Endothelial cell (in vitro differentiated cells): ENCODE measurements at places on chromosomes 1 and 21. TPM values are rescaled to one million over a fixed set of nuclear protein-coding genes. Genes with fewer than 3 reads are reported as not detected.

The COL8A2 gene
- 0.13 TPM for total RNA-seq

The FCMR gene
- 8.4 TPM for total RNA-seq

The GBP6 gene
- 0.26 TPM for total RNA-seq

The KRTAP12-2 gene
- total RNA-seq = not detected

The BMP8A gene
- total RNA-seq = not detected

The CALML6 gene
- total RNA-seq = 0.64 TPM

DNA sequence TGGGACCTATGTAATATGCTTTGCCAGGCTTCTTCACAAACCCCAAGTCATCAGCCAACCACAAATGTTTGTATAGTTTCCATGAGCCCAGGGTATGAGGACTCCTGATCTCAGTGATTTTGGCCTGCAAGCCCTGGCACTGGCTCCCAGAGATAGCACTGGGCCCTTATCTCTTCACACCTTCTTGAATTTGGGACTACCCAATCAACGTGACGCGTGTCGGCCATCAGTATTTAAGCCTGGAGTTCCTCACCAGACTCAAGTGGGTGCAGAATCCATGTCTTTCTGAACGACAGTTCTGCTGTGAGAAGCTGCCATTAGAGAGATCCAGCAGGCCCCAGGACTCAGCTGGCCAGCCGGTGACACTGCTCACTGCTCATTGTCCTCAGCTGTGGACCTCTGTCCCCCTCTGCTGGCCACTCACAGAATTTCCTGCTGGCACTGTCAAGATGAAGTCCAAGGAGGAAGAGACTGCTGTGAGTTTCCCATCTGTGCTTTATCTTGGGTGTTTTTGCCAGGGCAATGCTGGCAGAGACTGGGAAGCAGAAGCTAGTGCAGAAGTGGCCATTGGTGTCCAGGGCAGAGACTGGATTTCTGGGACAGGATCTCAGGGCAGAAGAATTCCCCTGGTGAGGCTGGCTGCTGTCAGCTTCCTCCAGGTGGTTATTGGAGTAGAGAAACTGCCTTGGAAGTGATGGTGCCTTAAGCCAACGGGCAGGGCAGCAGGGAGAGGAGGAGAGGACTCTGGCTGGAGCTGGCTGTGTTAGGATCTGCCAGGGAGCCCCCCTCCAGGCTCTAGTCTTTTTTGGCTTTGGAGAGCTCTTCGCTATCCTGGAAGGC is 28.4 kb downstream of the TMCC2 start:
- DNase-seq = peak; percentile 92

- no peak for DNase-seq
Measured at GRCh38 chr21:45547545-45547900, 5.3 kb upstream of the SLC19A1 start.

GRCh38 chr1:71762514-71763255 is 519.7 kb downstream of the NEGR1 start:
- DNase-seq = no peak

GRCh38 chr1:26119892-26120608 is 8.4 kb downstream of the PDIK1L start:
- DNase-seq = no peak

DNA sequence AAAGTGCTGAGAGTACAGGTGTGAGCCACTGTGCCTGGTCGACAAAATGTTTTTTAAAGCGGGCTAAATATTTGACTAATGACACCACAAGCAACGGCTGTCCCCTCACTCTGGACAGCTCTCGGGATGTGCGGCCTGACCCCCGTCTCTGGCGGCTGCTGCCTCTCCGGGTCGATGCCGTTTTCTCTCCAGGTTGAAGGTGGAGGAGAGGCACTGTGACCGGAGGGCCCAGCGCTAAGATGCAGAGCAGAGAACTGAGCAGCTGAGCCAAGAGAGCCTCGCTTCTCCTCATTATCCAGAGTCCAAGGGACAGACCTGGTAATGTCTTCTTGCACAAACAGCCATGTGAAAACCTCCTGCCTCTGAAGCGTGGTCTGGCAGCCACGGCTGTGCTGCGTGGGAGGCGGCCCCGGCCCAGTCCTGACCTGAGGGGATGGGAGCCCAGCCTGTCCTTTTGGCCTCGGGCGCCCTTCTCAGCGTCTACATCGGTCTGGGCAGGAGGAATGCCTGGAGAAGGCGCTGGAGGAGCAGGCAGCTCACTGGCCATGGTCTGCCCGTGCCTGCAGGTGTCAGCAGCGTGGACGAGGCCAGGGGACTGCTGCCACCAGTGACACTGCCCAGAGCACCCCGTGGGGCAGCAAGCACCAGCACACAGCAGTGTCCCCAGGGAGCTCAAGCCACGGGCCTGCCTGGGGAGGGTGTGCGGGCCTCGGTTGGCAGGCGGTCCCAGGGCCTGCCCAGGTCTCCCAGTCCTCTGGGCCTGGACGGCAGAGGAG is 10.3 kb downstream of the MORN1 start:
- no peak for DNase-seq

DNA sequence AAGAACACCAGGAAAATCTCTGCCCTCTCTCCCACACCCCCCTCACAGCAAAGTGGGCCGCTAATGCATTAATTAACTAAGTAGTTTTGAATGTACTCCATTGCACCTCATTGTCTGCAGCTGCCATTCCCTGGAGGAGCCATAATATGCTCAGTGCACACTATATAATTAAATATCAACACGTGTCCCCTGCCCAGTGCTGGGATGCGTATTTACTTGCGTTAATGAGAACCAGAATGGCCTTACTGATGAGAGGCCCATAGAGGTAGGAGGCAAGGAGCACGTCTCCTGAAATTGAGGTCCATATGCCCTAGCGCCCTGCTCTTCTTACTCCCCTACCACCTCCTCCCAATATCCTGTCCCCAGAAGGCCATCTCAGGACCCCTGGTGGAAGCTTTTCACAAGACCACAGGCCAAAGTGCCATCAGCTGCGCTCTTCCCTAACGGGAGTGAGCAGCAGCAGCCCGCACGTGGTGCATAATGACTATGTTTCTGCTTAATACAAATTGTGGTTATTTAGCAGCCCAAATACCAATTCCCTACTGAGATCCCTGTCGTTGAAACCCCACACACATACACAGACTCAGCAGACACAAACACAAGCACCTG is 76.8 kb downstream of the PLXNA2 start:
- no peak for DNase-seq

- DNase-seq = no peak
Measured at GRCh38 chr1:198079432-198079951, 77.3 kb upstream of the NEK7 start.

DNA sequence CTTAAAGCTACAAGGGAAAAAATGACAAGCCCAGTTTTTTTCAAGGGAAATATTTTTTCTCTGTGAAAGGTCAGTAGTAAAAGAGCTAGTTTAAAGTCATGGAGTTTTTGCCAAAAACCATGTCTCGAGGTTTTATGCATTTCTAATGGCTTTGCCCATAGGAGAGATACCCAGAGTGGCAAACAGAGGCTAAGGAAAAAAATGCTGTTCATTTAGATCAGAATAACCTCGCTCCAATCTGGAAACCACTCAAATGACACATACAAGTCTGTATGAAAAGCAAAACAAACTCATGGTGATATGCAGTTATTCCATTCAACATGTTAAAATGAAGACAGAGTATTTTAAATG is 36.9 kb upstream of the EDEM3 start:
- no peak for DNase-seq

DNA sequence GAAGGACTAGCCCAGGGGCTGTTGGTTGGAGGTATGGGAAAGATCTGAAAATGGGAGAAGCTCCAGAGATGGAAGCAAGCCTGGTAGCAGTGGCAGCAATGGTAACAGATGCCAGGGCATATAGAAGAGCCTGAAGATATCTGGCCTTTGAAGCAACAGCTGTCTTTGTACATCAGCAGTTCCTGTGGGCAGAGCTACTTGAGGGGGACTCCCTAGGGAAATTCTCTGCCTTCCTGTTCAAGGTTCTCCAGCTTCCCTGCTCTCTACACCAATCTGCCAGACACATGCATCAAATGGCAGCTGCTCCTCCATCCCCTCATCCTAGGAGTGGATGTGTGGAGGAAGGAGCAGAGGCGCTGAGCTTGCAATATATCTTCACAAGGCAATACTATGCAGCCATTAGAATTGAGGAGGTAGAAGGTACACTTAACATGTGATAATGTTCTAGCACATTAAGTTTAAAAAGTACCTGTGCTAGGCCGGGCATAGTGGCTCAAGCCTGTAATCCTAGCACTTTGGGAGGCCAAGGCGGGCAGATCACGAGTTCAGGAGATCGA is 2.2 kb downstream of the TMEM35B start:
- no peak for DNase-seq

DNA sequence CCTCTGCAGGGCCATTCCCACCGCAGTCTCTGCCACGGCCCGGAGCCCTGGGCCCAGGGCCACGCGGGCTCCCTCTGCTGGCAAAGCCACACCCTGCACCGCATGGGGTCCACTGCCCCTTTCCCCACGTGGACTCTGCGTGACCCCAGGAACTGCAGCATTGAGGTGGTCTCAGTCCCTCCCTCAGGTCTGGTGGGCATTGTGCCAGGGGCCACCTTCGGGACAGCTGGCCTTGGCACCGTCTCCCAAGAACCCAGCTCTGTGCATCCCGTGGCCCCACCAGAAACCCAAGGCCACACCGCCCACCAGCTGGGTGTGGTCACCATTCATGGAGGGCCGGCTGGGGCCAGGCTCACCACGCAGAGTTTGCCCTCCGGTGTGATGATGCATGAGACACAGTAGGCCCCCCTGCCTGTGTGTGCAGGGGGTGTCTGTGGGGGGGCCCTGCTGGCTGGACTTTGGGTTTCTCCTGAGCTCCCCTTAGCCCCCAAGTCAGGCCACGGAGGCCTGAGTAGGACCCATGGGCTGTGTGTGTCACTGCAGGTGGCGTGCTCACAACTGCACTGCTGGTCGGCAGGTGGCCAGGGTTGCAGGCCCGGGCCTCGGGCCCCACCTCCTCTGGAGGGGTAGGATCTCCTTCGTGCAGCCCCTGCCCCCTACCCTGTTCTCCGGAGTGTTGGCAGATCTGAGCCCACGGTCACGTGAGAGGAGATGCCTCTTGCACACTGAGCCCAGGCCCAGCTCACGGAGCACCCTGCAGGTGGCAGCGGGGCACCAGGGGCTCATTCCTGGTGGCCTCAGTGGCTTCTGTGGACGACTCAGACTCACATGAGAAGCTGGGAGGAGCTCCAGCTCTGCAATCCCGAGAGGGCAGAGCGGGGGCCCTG is 5.8 kb downstream of the VWA1 start:
- DNase-seq = peak; percentile 76

GRCh38 chr1:201885531-201886075 is 3.1 kb upstream of the SHISA4 start:
- no peak for DNase-seq

GRCh38 chr1:93519199-93519829 is 71.4 kb downstream of the FNBP1L start:
- DNase-seq = no peak

- DNase-seq = no peak
Measured at GRCh38 chr1:217524787-217525520, 105.9 kb downstream of the GPATCH2 start.

DNA sequence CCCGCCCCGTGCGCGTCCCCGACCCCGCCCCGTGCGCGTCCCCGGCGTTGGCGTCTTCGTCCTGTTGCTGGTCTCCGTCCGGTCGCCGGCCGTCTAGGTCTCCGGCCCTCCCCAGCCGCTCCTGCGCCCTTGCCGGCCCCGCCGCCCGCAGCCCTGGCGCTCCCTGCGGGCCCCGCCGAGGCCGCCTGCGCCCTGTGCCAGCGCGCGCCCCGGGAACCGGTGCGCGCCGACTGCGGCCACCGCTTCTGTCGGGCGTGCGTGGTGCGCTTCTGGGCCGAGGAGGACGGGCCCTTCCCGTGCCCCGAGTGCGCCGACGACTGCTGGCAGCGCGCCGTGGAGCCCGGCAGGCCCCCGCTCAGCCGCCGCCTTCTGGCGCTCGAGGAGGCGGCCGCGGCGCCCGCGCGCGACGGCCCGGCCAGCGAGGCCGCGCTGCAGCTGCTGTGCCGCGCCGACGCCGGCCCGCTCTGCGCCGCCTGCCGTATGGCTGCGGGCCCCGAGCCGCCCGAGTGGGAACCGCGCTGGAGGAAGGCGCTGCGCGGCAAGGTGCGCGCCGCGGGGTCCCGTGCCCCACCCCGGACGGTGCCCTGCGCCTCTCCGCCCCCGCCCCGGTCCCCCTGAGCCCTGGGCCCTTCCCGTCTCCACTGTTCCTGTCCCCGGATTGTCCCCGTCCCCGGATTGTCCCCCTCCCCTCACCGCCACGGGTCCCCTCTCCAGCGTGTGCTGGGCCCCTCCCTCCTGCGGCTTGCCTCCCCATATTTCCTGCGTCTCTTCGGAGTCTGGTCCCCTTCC is at the start of gene RNF187:
TSS of gene RNF187 (plus strand) at position 47 of the 789 bp plus-strand sequence.
- peak; percentile 92 for DNase-seq

- no peak for DNase-seq
Measured at GRCh38 chr21:19276665-19277064, 873.1 kb upstream of the TMPRSS15 start.

- DNase-seq = no peak
Measured at GRCh38 chr1:23431431-23431830, 6.9 kb upstream of the TCEA3 start.

DNA sequence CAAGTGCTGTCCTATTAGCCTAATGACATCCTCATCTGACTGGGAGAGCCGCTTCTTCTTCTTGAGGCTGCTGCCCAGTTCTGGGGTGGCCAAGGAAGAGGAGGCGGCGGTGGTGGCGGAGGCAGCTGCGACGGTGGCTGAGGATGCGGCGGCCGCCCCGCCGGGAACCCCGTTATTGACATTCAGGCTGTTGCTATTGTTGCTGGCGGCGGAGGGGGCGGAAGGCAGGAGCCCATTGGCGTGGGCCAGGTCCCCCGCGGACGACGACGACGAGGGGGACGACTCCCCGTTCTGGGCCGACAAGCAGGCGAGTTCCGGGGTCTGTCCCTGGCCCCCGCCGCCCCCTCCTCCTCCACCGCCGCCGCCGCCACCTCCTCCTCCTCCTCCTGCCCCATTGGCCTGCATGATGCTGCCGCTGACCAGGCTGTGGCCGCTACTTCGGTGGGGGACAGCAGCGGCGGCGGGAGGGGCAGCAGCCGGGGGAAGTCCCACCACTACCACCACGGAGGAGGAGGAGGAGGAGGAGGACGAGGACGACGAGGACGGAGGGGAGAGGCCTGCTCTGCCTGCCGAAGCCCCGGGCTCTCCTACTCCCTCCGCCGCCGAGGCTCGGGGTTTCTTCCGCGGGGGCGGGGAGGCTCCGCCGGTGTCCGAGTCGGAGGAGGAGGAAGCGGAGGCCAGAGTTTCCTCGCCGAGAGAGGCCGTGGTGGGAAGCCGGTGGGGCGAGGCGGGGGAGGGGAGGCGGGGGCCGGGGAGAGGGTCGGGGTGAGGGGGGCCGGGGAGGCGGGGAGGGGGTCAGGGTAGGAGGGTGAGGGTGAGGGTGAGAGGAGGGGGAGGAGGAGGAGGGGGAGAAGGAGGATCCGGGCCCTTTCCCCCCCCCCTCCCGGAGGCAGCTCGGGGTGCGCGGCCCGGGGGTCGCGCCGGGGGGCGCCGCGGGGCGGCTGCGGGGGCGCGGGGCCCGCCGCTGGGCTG is 610 bp downstream of the WDR26 start:
- peak; percentile 50 for DNase-seq

GRCh38 chr1:89429062-89429461 is 65.2 kb downstream of the GBP6 start:
- DNase-seq = no peak

GRCh38 chr1:3037281-3038040 is 16.2 kb downstream of the ACTRT2 start:
- DNase-seq = no peak
